Fibroblast of upper back skin (primary cell): ENCODE measurements at places on chromosomes 16 and 17.
A peak's percentile ranks its signal among the peaks of the same experiment; 100 is the strongest.

GRCh38 chr17:82108038-82108437 lies 10.0 kb upstream of the FASN start:
- no peak for DNase-seq

DNA sequence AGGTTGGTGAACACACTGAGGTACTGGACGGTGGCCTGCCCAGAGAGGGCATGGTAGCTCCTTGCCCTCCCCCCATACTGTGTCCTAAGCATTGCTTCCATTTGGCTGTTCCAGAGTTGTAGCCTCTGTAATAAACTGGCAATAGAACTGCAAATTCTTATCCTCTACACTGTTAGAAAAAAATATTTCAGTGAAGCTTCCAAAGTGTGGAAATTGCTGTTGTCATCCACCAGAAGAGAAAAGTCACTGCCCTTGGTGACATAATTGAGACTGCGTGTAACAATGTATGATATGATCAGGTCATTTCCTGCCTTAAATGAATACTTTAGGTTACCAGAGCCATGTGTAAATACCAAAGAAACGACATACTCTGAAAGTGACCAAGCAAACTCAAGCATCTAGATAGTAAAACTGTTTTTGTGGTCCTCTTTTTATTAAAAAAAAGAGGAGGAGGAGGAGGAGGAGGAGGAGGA lies 65.9 kb downstream of the CEP95 start:
- peak; percentile 55 for DNase-seq

DNA sequence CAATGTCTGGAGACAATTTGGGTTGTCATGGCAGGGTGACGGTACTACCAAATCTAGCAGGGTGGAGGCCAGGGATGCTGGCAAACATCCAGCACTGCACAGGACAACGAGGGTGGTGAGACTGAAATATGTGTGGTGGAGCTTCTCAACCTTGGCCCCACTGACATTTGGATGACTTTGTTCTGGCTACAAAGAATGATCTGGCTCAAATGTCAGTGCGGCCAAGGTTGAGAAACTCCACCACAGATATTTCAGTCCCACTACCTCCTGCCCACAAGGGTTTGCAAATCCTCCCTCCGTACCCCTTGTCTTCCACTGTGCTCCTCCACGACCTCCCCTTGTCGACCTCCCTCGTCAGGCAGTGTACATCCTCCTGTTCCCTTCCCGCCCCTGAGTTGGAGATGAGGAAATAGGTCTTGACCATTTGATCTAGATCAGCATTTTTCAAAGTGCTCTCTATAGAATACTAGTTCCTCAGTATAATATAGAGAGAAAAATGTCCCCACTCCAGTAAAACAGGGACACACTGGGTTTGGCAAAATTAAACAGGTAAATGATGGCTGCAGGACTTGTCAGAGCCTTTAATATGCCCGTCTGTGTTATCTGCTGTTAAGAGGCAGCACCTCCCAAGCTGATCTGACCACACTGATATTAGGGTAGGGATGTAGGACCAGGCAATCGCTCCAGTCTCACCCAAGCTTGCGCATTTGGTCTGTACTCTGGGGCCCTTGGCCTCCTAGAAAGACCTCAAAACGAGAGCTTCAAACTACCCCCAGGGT lies 6.8 kb downstream of the OSGIN1 start:
- no peak for DNase-seq

DNA sequence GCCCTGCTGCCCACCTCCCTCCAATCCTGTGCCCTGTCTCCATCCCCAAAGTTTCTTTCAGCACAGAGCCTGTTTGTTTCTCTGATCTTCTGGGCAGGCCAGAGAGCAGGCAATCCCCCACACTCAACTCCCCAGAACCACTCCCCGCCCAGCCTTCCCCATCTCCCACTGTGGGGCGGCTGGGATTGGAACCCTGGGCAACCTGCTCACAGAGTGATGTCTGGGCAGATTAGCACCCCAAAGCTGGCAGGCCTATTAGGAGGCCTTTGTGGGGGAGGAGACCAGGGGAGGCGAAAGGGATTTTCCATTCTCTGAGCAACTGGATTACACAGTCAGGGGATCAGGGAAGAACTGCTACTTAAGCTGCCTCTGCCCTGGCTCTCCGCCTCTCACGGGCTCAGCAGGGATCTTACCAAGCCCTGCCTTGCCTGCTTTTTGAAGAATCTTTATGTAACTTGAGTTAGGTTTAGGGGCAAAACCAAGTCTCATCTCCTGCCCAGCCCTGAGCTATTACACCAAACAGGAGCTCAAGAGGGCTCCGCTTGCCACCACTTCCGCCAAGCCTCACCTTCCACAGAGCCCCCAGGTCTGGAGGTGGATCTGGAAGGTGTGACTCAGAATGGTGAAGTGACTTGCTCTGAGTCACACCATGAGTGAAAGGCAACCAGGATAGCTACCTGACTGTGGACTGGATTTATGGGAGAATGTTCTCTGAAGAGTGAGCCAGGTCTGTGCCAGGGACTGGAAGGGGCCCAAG lies 16.0 kb upstream of the LHX1 start:
- DNase-seq: peak; percentile 62

- DNase-seq: peak; percentile 73
These were observed 33.2 kb downstream of the TUBD1 start for GRCh38 chr17:59859444-59860025.

- peak; percentile 58 for DNase-seq
These were observed 13.2 kb upstream of the TMEM100 start for GRCh38 chr17:55735731-55736405.

DNA sequence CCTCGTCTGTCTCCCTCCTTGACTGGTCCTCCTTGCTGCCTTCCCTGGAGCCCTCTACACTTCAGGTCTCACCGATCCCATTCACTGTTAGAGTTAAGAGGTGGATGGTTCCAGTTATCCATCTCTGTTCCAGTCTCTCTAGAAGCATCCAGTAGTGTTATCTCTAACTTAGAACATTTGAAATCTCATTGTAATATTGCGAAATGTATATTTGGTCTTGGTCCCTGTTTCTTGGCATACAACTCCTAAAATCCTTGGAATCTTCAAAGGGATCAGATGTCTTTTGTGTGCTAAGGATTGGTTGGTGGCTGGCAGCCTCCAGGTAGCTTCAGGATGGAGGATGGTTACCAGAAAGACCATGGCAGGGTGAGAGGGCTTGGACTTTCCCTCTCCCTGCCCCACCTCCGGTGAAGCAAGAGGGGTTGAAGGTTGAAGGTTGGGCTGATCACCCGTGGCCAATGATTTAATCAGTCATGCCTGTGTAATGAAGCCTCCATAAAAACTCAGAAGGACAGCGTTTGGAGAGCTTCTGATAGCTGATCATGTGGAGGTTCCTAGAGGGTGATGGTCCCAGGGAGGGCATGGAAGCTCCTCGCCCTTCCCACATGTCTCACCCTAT lies 59.1 kb downstream of the NTN1 start:
- DNase-seq: no peak

- DNase-seq: peak; percentile 4
These were observed 121.5 kb downstream of the STXBP4 start for GRCh38 chr17:55090079-55090492.

GRCh38 chr17:32496395-32497073 lies 9.7 kb downstream of the CDK5R1 start:
- peak; percentile 88 for DNase-seq

GRCh38 chr16:68786685-68787418 lies 49.8 kb downstream of the CDH1 start:
- peak; percentile 86 for DNase-seq

DNA sequence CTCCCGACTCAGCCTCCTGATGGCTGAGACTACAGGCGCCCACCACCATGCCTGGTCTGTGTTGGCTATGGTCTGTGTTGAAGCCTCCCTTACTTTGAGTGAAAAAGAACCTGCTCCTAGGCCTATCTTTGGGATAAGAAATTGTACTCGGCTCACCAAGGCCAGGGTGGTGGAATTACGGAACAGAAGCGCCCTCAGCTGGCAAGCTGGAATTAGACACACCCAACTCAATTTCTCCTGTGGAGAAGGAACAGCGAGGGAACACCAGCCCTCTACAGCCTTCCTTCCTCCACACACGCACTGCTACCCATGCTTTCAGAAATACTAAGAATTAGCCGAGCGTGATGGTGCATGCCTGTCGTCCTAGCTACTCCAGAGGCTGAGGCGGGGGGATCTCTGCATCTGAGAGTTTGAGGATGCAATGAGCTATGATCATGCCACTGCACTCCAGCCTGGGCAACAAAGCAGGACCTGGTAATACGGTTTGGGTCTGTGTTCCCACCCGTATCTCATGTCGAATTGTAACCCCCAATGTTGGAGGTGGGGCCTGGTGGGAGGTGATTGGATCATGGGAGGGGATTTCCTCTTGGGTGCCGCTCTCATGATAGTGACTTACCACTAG lies 40.1 kb upstream of the RBBP6 start:
- DNase-seq: peak; percentile 5

- DNase-seq: no peak
These were observed 23.7 kb downstream of the JUP start for GRCh38 chr17:41762841-41763240.

- DNase-seq: no peak
These were observed 58.2 kb downstream of the RAP1GAP2 start for GRCh38 chr17:2854143-2855055.
